Activated CD8-positive, alpha-beta memory T cell treated with anti-CD3 and anti-CD28 coated beads, Interleukin-2, amount 50 U/mL, for 48 hours (primary cell): ENCODE measurements at places on chromosomes 4 and X.

DNA sequence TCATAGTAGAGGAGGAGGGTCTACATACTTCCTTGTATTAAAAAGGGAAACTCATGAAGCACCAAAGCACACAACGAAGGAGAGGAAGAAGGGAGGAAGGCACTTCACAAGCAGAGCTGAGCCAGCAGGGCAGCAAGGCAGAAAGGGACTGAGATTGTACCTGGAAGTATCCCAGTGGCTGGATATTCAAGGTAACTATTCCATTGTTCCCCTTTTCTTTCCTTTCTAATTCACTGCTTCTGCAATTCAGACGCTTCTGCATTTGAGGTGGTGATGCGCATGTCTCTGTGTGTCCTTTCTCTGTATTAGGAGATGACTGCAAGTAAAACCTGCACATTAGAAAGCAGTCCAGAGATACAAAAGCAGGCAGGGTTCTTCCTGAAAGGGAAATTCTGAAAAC, 54.9 kb downstream of the UBQLN2 start:
- DNase-seq, result no peak

GRCh38 chrX:115337491-115338144, 48.1 kb downstream of the LUZP4 start:
- no peak for DNase-seq

- no peak for DNase-seq
Observed at GRCh38 chrX:50183891-50184290, 16.9 kb downstream of the AKAP4 start.

GRCh38 chr4:14669371-14669770, 332.9 kb upstream of the CPEB2 start:
- no peak for DNase-seq

GRCh38 chrX:54292755-54293154, 65.1 kb downstream of the WNK3 start:
- DNase-seq, result no peak

DNA sequence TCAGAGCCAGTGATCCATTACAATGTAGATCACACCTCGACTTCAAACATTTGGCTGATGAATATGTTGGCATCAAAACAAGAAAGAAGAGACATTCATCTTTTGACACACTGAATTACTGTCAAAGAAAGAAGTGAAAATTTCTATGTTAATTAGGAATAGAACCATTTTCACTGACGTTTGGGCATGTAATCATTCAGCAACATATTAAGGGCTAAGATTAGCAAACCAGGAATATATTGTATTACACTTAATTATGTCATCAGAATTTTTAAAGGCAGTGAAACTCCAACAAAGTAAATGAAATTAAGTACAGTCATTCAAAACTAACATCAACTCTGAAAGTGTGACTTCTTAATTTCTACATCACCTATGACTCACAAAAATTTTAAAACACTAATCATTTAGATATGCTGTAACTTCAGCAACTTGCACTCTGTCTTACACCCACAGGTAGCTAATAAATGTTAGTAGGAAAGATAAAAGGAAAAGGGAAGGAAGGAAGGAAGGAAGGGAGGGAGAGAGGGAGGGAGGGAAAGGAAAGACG, 1.4 kb upstream of the SMR3A start:
- no peak for DNase-seq

DNA sequence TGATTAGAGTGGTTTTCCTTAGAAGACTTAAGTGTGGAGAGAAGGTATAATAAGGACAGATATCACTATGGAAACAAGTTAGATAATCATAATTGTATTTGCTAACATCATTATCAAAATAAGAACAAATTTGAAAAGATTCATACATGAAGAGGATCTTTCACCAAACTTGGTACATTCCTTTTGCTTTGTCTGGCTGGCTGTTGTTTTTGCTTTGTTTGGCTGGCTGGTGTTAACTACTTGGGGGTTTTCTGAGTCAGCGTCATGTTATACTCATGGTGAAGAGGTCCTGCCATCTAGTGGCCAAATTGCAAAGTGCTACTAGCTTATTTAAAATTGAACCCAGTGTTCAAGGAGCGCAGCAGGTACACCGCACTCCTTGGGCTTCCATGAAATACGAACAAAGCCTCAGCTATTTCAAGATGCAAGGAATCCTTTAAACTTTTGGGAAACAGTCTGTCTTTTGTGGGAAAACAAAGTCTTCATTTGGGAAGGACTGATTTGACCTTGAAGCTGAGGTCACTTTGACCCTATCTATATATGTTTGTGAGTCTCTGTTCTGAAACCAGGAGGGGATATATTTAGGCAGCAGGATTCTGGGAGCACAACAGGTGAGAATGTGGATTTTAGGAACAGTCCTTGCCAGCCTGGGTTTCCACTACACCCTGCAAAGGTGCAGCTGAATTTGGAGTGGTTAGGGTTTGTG, 129.7 kb downstream of the PLS3 start:
- peak; percentile 45 for DNase-seq

DNA sequence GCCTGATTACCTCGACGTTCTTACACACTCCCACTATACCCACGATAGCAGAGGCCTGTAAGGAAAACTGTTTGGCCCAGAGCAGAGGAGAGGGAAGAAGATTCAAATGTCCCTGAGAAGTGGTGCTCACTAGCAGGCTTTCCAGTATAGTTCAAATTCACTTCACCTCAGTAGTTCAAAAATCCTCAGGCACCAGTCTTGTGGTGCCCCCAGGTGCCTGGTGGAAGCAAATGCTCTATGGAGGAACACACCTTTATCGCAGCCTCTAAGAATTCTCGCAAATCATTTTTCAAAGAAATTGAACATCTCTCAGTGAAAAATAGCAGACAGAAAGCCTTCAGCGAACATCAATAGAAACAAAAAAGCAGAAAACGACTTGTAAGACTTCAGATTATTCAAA, 12.2 kb upstream of the MTMR1 start:
- DNase-seq, result no peak

- no peak for DNase-seq
Observed at GRCh38 chr4:182914357-182914756, 2.8 kb downstream of the DCTD start.

DNA sequence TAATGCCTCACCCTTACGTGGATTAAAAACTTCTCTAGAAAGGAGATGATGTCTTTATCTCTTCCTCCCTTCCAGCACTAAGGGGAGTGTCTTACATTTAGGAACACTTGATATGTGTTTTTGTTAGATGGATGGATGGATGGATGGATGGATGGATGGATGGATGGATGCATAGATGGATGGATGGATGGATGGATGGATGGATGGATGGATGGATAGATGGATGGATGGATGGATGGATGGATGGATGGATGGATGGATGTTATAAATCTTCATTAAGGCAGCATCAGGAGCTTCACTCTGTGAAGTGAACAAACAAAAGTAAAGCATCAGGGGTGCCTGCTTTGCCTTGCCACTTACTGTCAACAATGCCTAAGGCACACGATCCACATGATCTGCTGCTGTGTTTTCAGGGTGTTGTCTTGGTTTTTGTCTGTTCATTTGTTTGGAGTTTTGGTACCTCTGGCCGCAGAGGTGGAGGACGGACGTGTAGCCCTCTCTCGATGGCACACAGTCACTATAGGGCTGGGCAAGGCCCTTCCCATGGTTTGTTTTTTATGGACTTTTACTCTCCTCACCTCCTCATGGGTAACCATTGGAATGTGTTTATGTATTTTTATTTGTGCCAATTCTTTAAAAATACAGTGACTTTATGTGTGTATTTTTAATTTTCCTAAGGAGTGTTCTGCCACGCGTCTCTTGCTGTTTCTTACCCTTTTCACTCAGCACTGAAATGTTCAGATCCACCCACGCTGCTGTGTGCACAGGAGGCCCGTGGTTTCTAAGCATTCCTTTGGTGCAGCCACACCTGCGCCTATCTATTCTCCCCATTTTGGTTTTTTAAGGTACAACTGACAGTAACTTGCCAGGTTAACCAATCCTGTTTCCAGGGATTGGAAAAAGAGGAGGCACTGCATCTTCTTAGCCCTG, 91.8 kb upstream of the ENPP6 start:
- DNase-seq, result no peak

GRCh38 chr4:53490965-53491622, 100.2 kb downstream of the LNX1 start:
- DNase-seq, result no peak

DNA sequence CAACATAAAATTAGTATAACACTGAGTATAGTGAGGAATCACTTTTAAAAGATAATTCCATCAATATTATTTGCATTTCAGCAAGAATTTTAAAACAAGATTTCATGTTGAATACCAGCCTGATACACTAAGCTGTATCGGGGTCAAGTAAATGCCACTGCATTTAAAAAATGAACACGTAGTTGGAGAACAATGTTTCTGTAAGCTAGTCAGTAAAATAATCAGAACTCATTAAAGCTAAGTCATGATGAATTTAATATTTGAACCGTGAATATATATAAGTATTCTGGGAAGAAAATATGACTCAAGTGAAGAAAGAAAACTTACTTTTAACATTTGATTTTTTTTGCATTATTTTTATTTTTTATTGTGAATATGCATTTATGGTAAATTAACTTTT, 611.0 kb upstream of the PABPC4L start:
- DNase-seq, result no peak

DNA sequence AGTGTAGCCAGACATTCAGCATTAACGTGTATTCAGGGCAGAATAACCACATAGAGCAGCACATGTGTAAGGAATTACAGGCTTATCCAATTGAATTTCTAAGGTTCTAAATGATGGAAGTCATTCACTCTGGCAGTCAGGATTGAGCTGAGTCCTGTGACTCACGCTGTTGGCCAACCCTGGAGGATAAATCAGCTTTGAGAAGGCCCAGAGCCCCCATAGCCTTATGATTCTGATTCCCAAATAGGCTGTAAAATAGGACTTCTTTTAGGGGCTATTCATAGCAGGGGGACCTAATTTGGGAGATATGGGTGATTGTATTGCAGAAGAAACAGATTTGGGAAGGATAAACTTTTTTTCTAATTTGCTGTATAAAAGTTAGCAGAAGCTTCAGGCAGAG, 8.1 kb upstream of the HPF1 start:
- DNase-seq, result no peak

GRCh38 chr4:159562366-159562765, 459.5 kb downstream of the RAPGEF2 start:
- DNase-seq, result no peak

GRCh38 chrX:118352566-118352965, 6.7 kb downstream of the WDR44 start:
- DNase-seq, result no peak

DNA sequence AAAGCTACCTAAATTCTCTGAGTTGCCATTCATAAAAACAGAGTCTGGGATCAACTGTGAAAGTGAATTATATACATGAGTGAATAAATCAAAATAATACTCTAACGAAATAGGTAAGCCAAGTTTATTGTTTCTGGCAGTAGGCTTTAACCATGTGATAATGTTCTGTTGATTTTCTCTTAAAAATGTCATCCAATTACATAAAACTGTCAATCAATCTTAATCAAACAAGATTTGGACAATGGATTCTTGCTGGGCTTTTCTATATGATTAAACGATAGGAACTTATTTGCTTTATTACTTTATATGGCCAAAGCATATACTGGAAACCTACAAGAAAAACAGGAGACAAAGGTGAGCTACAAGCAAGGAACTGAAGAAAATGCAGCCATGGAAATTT, 148.8 kb downstream of the INPP4B start:
- no peak for DNase-seq

DNA sequence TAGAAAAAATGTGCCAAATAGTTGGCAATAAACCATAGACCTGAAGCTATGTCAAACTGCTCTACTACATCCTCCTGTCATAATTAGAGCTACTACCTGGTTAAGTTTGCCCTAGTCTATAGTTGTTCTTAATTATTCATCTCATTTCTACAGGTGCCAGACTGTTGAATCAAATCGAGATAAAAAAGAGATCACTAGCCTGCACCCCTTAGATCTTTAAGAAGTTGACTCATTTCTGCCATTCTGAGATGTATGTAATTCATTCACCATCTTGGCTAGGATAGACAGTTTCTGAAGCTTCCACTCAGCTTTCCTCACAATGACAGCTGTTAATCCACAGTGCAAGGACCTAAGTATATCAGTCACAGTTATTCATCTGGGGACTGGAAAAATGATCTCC, 452.1 kb upstream of the BOD1L1 start:
- no peak for DNase-seq

GRCh38 chr4:10104211-10104990, 12.2 kb downstream of the WDR1 start:
- no peak for DNase-seq

- DNase-seq, result no peak
Observed at GRCh38 chr4:119025420-119025819, 110.2 kb upstream of the MYOZ2 start.

DNA sequence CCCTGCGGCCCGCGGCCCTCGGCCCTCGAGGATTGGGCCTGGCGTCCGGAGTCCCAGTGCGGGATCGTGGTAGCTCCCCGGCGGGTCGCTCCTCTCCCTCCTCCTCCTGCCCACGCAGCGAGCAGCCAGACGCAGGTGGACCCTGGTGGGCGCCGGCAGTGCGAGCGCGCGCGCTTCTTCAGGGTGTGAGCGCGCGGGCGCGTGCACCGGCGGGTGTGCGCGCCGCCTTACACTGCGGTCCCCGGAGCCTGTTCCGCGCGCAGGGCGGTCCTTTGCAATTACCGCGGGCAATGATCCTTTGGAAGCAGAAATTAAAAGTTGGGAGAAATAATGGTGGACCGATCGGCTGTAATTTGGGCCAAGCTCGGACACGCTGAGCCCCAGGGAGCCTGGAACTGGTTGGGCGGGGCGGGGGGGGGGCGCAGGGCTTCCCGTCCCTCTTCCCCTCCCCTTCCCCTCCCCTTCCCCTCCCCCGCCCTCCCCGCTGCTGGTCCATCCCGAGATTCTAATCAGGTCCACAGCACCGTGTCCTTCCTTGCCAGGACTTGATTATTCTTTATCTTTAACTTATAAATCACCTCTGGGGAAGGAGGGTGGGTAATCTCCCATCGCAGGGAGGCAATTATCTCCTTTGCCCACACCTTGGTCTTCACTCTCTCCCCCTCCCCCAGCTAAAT, 1.6 kb upstream of the NKX1-1 start:
- peak; percentile 40 for DNase-seq

GRCh38 chr4:77827343-77827742, 8.2 kb upstream of the CNOT6L start:
- DNase-seq, result no peak

- DNase-seq, result no peak
Observed at GRCh38 chrX:42869659-42870476, 91.9 kb upstream of the PPP1R2C start.

- DNase-seq, result peak; percentile 55
Observed at GRCh38 chr4:140012688-140013486, 141.1 kb downstream of the MAML3 start.

GRCh38 chr4:173489514-173489913, 40.5 kb downstream of the HAND2 start:
- no peak for DNase-seq

DNA sequence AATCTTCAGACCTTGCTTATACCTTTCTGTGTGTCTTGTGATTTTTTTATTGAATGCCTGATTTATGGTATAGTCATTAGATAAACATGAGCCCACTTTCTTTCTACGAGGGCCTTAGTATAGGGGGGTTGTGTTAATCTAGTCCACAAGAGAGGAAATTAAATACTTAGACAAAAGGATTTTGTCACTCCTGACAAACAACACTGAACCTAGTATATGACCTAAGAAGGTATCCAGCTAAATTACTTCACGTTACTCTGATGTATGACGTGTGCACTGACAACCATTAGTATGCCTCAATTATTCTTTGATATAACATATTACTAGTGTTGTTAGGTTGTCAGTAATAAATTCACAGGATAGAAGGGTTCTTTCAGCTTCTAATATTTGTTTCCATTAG, 2.8 kb upstream of the PRR27 start:
- DNase-seq, result no peak

GRCh38 chrX:115367951-115368350, 78.4 kb downstream of the LUZP4 start:
- DNase-seq, result no peak
